Germinal center (tissue), 1 donor: ENCODE measurements at places on chromosomes 5 and 9.
A peak's percentile ranks its signal among the peaks of the same experiment; 100 is the strongest.

- DNase-seq = no peak
These were observed 14.8 kb downstream of the SPARC start for GRCh38 chr5:151671950-151672349.

DNA sequence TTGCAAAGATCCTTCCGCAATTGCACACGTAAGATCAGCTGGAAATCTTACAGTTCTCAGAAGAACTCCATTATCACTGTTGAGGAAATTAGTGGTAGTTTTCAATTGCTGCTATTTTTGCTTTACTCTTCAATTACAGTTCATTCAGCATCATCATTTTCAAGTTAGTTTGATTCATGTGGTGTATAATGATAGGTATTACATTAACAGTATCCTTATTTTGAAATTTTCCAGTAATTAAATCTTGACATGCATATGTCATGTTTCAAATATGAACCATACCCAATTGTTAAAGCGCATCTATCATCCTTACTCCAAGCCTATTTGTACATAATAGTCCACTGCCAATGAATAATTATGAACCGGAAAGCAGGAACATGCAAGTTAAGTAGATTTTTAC lies 60.3 kb downstream of the NR6A1 start:
- DNase-seq = no peak

DNA sequence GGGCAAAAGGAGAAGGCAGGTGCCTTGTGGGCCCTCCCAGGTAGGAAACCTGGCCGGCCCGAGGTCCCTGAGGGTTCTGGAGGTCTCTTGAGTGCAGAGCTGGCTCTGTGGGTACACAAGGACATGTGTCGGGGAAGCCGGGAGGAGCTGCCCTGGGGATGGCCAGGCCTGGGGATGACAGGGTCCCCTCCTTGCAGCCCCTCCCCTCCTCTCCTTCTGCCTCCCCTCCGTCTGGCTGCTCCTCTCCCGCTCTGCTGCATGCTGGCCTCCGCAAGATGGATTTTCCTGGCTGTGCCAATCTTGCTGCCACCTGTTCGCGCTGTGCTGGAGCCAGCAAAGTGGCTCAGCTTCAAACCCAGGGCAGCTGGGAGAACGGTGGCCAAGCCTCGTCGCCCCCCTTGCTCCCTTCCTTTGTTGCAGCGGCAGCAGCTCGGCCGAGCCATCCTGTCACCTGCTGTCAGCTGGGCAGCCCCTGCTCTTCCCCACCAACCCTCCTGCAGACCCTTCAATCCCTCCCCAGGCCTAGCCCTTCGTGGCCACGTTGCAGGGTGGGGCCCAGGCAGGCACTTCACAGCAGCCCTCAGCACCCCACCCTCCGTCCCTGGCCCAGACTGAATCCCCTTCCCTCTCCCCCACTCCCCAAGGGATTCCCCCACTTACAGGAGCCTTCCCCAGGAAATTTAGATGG lies 17.6 kb upstream of the UNC5A start:
- DNase-seq = no peak

DNA sequence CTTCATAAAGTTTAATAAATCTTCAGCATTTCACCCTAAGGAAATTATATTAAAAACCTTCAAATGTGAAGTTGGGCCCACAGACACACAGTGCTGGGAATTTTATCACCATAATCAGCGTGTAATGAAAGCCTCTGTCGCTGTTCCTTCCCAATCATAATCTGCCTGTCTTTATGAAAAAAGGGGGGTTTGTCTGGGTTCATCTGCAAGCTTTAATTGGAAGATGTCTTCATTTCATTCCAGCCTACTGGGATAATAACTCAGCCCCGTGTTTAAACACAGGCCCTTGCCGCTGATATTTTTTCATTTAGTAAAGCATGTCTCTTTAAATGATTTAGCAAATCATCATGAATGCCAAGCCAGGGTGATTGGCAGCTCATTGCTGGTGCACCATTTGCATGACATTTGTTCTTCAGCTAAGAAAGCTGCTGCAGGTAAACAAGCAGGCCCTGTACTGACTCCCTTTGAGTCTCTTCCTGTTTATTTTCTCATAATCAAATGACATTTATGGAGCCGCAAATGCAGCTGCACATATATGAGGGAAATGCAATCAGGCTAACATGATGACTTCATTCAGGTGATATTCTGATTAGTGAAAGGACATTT lies 362.9 kb upstream of the TLE4 start:
- DNase-seq = no peak

DNA sequence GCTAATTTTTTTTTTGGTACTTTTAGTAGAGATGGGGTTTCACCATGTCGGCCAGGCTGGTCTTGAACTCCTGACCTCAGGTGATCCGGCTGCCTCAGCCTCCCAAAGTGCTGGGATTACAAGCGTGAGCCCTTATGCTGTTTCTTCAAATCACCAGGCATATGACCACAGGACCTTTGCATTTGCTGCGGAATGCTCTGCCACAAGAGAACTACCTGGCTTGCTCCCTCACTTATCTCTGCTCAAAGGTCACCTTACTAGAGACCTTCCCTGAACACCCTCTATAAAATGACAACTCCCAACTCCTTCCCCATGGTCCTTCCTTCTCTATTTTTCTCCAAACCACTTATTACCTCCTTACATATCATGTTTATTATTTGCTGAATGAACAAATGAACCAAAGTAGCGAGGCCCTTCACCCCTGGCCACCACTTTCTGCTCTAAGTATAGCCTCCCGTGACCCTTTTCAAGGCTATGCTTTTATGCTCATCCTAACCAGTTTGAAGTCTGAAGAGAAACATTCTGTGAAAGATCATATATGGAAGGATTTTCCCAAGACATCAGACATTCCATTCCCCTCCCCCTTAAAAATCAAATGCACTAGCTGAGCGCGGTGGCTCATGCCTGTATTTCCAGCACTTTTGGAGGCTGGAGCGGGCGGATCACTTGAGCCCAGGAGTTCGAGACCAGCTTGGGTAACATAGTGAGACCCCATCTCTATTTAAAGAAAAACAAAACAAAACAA lies 1.3 kb downstream of the ZER1 start:
- no peak for DNase-seq

DNA sequence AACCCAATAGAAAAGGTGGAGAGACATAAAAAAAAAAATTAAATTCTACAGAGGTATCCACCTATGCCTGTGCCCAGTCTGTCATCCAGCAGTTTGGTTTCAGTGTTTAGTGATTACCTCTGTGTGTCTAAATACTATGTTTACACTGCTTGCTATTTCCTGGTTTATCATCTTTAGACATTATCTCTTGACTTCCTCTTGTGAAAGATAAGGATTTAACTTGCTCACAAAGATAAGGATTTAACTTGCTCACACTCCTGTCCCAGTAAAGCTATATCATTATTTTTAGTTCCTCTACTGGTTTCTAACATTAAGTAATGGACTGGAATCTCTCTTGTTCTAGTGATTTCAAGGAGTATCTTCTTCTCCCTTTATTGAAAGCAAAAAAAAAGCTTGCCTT lies 53.9 kb upstream of the ZFR start:
- DNase-seq = no peak

DNA sequence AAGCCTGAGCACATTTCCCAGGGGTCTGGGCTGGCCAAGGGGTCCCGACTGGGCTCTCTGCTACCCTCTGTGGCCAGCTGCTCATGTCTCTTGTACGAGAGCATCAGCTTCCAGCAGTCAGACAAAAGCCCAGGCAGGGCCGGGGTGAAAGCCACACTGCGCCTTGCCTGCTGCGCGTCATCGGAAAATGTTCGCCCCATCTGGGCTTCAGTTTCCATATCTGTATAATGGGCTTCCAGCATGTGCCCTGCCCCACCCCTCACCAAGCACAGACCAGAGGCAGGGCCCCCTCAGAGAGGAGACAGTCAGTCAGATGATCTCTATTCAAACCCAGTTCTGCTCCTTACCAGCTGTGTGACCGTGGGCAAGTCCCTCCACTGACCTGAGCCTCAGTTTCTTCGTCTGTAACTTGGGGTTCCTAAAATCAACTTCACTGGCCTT lies 8.0 kb upstream of the GRHPR start:
- no peak for DNase-seq

DNA sequence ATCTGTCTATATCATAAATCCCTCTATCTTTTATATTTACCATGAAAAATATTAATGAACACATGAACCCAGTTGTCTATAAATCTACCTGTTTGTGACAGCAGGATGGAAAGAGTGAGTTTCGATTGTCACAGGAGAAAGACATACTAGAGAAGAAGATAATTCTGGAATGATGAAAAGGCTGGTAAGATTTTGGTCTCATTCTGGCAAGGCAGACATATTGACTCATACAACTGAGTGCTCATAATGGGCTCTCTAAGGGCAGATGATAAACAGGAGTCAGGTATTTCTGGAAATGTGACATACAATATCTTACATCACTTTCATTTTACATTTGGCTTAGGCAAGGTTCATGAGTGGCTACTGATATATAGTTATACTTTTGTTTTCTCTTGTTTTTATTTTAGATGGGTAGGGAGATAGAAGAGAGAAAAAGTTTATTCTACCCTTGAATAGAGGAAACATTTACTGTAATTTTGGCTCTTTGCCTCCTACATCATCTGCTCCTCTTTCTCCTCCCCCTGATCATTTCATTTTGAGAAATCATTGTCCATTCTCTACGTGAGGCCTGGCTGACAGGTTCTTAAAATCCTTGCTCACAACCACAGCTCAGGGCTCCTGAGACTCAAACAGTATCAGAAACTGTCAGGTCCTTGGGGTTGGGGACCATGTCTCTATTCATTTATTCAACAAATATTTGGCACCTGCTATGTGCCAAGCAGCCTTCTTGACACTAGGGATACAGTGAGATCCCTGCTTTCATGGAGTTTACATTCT lies 14.4 kb downstream of the ELOVL7 start:
- no peak for DNase-seq

DNA sequence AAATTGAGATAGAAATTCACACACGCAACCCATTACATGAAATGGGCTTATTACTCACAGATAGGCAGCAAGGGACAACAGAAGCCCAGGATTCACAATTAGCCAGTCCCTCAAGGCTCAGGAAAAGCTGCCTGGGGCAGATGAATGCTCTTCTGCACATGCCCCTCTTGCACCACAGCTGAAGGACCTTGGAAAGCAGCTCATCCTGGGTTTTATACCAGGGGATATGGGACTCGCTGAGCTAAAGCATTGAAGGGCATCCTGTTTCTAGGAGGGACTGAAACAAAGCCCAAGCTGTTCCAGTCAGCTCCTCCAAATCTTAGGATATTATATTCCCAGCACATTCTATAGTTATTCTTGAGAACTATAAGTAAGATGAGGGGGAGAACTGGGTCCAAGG lies 15.7 kb upstream of the TTC1 start:
- no peak for DNase-seq

GRCh38 chr5:94021246-94021645 lies 279.8 kb upstream of the POU5F2 start:
- DNase-seq = no peak

DNA sequence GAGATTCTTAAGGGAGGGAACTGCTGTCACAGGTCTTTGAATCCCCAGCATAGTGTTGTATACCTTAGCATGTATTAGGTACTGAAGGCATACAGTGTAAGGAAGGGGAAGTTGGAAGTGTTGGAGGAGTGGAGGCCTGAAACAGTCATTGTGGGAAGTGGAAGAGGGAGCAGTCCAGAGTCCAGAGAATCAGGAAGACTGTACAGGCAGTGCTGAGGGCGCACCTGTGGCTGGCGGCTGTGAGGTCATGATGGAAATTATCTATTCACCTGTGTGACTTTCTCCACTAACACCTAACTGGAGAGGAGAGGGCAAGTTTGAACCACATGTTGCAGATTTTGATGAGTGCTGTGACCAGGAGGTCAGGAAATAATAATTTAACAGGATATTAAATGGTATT lies 119.7 kb upstream of the NIPBL start:
- DNase-seq = no peak

DNA sequence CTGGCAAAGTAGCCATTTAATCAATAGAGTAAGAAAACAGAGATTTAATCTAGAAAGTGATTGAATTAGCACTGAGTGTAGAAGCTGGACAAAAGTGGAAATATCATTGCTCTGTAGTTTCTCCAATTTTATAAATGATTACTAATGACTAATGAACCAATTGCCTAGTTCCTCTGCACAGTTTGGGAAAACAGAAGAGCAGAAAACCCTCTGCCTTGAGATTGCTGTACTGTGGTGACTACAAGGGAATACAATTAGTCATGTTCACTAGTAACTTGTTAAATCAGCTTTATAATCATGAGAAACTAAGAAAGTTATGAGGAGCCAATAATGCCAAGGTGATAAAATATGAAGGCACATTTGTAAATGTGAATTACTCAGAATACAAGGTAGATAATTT lies 21.1 kb upstream of the C6 start:
- DNase-seq = no peak

DNA sequence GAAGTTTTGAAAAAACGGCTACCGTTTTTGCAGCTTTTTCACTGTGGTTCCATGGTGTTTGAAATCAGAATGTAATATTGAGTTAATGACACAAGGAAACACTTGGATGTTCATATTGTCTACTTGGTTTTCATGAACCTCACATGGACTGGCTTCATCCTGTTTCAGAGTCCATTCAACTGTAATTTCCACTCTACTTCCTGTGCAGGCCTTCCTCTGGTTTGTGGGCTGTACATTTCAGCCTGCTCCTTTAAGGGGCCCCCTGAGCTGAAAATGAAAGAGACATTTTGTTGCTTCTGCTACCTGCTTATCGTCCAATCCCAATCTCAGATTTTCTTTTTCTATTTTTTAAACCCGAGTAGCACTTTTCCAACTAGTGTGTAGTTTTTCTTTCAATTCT lies 41.8 kb upstream of the CDKN2B start:
- DNase-seq = peak; percentile 16

GRCh38 chr5:180658774-180659564 lies 9.6 kb upstream of the FLT4 start:
- no peak for DNase-seq

GRCh38 chr9:4141296-4141695 lies 158.6 kb downstream of the GLIS3 start:
- DNase-seq = no peak

DNA sequence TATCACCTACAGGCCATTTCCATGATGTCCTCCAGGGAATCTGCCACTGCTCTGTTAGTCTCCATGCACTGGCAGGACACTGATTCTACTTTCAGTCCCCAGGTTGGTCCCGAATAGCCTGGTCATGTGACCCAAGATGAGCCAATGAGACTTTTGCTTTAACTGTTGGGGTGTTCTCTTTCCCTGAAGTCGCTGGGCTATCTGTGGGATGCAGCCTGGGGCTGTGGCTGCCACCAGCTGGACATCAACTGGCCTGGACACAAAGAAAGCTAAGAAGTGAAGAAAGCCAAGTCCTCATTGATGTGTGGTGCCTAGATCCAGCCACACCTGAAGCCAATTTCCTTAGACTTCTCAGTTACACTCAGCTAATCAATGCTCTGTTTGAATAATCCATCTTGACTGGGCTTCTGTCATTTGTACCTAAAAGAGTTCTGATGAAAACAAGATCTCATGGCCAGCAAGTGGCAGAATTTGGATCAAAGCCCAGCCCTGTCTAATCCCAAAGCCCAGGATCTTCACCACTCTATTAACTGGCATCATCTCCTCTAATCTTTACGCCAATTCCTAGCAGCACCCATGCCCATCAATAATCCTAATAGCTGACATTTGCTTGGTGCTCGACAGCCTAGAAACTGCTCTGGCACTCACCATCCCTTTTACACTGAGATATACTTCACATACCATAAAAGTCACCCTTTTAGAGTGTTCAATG lies 37.0 kb downstream of the SH3PXD2B start:
- DNase-seq = no peak
